ENCODE measurements at places on chromosomes 5 and 9.

DNA sequence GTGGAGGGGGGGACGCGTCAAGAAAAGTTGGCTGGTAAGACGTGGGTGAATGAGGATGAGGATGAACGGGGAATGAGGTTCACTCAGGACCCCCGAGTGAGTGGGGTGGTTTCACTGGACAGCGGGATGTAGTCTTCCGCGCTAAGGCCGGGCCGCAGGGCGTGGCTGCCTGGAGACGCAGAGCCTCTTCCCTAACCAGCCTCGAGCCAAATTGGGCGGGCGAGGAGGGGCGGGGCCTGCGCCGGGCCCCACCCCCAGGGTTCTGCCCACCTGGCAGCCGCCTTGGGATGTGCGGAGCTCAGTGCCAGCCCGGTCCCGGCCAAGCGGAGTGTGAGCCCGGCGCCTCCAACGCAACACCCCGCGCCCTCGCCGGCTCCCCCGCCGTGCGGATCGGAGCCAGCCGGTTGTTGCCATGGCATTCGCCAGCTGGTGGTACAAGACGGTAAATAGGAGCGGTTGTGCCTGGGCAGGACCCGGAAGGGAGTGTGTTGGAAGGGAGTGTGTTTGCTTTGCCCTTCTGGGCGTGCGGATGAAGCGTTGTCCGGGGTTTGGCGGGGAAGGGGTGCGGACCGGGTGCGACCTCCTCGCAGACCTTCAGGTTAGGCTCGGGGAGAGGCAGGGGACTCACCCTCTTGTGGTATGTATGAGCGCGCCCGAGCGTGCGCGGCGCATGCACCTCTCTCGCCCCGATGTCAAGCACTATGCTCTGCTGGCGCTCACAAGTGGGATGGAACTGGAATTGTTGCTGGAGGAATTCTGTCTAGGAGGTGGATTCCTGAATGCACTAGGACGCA, 746 bp downstream of the CAST start:
- peak; percentile 94 for DNase-seq

GRCh38 chr5:30469691-30470090, 723.8 kb upstream of the CDH6 start:
- DNase-seq, result no peak

- no peak for DNase-seq
These were observed 36.3 kb downstream of the FAM163B start for GRCh38 chr9:133572821-133573361.

DNA sequence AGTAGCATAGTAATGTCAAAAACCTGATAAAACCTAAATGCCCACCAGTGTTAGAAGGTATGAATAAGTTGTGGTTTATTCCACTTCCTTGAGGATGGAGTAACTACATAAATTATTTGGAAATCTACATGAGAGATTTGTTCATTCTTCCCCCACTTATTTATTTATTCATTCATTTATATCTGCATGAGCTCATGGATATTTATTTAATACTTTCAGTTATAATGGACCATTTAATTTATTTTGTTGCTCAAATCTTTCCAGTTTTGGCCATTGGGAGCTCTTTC, 223.8 kb upstream of the S1PR3 start:
- no peak for DNase-seq

DNA sequence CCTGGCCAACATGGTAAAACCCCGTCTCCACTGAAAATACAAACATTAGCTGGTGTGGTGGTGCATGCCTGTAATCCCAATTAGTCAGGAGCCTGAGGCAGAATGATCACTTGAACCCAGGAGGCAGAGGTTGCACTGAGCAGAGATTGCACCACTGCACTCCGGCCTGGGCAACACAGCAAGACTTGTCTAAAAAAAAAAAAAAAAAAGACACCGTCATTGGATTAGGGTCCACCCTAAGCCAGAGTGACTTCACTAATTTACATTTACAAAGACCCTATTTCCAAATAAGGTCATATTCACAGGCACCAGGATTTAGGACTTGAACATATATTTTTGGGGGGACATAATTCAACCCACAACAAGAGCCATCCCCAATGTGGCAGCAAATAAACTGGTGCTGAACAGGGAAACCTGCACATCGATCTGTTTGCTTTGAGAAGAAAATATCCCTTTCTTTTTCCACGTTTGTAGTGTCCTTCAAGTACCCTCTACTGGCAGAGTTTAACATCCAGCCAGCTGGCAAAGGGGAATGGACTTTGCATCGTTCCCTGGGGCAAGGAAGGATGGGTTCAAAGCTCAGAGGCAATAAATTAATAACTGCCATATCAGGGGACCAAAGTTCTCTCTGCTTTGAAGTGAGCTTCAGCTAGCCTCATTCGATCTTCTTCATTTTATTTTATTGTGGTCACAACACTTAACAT, 3.7 kb upstream of the DNAJC25 start:
- no peak for DNase-seq

DNA sequence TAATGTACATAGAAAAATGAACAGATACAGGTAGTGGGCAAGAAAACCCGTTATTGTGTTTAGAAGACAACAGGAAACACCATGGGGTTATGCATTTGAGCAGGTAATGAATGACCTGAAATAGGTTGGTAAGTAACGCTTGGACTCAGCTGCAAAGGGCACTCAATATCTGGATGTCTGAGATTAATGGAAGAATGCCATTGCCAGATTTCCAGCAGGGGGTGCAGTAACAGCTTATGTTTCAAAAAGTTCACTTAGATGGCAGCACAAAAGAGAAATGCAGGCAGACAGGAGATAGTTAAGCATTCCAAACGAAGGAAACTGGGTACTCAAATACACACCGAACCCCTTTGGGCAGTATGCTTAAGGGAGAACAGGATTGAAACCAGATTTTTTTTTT, 285.5 kb upstream of the VLDLR start:
- DNase-seq, result no peak

DNA sequence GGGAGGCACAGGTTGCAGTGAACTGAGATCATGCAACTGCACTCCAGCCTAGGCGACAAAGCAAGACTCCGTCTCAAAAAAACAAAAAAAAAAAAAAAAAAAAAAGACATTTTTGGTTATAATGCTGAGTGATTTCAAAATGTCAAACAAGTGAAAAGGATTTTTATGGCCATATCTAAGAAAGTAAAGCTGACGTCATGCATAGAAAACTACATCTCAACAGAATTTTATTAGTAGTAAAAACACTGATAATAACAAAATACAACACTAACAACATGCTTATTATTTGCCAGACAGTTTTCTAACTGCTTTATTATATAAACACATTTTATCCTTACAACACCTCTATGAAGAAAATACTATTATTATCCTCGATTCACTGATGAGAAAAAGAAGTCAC, 833.0 kb upstream of the WWC1 start:
- no peak for DNase-seq

DNA sequence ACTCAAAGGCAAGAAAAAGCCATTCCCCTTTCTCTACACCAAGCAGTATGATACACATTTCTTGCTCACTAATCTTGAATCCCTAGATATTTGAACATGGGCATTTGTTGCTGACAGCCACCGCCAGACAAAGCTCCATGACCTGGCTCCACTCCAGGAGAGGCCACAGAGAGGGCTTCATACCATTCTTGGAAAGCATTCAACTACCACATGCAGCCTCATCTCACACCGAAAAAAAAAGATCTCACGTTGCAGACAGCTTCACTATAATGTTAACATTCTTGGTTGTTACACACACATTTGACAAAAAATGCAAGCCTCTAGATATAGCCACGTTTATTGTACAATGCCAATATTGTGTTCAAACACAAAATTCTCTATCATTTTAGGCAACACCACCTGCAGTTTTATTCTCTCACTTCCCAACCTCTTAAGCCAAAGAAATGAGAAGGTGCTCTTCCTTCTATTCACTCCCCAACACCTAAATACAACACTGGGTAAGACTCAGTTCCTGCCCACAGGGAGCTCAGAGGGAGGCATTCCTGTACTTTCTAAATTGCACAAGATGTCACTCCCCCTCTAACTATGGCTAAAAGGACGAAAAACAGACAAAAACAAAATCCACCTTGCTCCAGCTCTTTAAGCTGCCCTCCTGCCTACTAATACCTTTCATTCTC, 222.4 kb downstream of the TSSK1B start:
- DNase-seq, result no peak

GRCh38 chr9:97809666-97810344, 43.2 kb upstream of the FOXE1 start:
- no peak for DNase-seq

GRCh38 chr5:154844809-154845208, 5.6 kb downstream of the FAXDC2 start:
- DNase-seq, result no peak

GRCh38 chr9:91060520-91061343, 259.1 kb downstream of the SYK start:
- DNase-seq, result no peak

GRCh38 chr5:72284559-72285423, 35.2 kb downstream of the MRPS27 start:
- no peak for DNase-seq

- DNase-seq, result no peak
These were observed 71.7 kb downstream of the APBA1 start for GRCh38 chr9:69600314-69601047.

- peak; percentile 49 for DNase-seq
These were observed 621 bp downstream of the AK6 start for GRCh38 chr5:69368458-69369339.

DNA sequence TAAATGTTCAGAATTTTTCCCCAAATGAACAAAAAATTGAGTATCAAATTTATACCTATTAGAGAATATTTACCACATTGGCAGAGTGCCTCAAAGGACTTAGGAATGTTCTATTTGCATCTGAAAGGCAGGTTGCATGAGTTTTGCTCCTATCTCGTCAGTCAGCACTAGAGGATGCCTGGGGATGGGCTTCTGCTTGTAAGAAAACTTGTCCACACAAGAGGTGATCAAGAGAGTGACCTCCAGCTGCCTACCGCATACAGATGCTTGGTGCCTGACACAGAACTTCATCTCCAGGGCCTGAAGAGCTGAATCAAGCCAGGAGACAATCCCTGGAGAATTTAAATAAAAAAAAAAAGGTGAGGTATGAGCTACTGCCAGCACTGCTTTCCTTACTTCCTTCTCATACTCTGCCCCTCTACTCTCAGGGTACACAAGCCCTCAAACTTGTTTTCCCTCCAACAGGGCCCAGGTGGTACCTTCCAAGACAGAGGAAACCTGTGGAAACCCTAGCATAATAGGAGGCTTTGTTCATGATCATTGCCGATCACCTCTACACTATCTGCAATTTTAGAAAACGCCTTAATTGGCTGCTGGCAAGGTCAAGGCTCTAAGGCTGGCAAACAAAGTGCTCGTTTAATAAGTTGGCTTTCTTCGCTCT, 166.6 kb downstream of the ELAVL2 start:
- no peak for DNase-seq

GRCh38 chr9:91346644-91347043, 15.1 kb downstream of the AUH start:
- no peak for DNase-seq

GRCh38 chr5:173741087-173741486, 124.6 kb upstream of the BOD1 start:
- DNase-seq, result no peak

DNA sequence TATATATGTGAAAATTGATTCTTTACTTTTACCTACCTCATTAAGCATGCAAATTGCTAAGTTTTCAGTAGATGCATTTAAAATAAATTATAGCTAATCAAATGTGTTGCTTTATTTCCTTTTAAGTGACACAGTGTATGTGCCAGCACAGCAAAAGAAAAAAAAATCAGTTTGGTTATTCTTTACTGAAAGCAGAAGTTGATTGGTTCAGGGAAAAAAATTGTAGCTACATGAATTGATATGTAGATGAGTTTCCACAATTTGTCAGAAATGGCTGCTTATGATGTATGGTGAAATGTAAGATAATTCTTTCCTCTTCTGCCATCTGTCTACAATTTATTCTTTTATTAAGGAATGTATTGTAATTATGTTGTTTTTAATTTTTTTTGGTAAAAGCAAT, 57.8 kb downstream of the PARP8 start:
- no peak for DNase-seq

DNA sequence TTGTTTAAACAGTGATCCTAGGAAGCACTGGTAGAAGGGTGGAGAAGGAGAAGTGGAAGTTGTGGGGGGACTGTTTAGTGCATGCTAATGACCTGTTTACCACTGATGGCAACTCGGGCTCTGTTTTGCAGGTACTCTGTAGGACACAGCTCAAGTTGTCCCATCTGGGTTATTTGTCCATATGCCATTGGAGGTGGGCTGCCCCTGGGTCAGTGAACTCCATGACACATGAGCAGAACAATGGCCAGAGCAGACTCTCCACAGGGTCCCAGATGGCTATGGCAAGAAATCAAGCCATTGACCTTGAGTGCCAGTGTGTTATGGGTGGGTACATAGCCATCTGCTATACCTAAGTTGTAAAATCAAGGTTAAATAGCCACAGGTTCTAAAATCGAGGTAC, 175.9 kb downstream of the GAS1 start:
- DNase-seq, result no peak

DNA sequence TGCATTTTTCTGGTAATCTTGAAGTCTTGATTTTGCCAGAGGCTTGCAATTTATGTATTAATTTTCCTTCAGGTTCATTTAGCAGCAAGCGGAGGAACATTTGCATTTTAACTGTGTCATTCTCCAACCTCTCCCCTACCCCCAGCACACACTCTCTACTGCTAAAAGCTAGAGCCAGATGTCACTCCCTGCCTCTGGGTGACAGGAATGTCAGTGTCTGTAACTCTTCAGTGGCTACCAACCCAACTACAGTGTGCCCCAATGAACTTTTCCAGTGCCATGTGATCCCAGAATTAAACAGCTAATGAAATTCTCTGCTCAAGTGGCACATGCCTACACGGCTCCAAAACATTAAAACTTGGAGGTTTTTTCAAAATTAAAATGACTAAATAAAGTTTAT, 260.3 kb downstream of the GOLPH3 start:
- DNase-seq, result no peak

GRCh38 chr9:113632776-113633590, 169.5 kb downstream of the RGS3 start:
- no peak for DNase-seq

GRCh38 chr9:26132746-26133312, 454.6 kb upstream of the TUSC1 start:
- no peak for DNase-seq

GRCh38 chr9:112031400-112031799, 134.8 kb downstream of the UGCG start:
- DNase-seq, result no peak

DNA sequence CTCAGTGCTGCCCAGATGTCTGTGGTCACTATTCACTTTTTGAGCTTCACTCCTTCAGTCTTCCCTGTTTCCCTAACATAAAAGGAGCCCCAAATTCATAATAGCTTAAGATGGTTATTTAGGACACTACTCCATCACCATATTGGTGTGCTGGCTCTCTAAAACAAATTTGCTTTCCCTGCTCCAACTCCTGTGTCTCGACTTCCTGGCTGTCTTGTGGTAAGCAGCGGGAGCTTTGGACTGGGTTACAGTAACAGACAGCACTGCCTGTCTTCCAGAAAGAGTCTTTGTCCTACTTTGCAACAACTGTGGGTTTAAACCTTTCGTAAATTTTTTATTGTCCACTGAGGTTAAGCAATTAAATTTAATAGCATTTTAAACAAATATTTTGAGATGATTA, 389.4 kb downstream of the CDH9 start:
- no peak for DNase-seq

- no peak for DNase-seq
These were observed 39.8 kb upstream of the PITX1 start for GRCh38 chr5:135073761-135074345.

- DNase-seq, result no peak
These were observed 54.8 kb downstream of the HRH2 start for GRCh38 chr5:175712681-175713085.

- DNase-seq, result no peak
These were observed 107.4 kb upstream of the DMAC1 start for GRCh38 chr9:7906783-7907550.

Data from 8988T (cell line).